Activated CD4-positive, alpha-beta T cell treated with anti-CD3 and anti-CD28 coated beads, Interleukin-2, amount 10 ng/mL, durations not matched to agents 7 days and 5 days (primary cell): ENCODE measurements at places on chromosomes 4 and X.

DNA sequence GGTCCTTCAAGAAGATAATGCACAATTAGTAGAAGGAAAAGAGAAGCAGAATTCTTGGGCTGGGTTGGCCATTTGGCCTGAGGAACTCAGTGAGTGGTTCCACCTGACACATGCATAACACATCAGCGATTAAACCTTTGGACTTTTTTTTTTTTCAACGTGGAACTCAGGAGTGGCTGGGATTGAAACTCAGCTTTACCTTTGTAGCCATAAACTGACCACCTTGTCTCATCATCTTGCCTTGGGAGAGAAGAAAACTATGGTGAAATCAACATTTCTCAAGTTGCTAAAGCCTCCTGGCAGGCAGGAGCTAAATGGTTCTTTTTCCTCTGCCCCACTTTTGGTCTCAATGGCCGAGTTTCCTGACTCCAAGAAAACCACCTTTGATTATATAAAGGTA, 16.3 kb downstream of the PTTG2 start:
- DNase-seq, result no peak
- peaks cover 33% of the 10 kb centered on the region for H3K4me1 ChIP-seq
- H3K27me3 ChIP-seq, result no peaks in the 10 kb centered on the region
- peak overlapping the region; percentile 71 for H3K27ac ChIP-seq
- H3K4me3 ChIP-seq, result peak overlapping the region; percentile 71
- H3K36me3 ChIP-seq, result no peaks in the 10 kb centered on the region

DNA sequence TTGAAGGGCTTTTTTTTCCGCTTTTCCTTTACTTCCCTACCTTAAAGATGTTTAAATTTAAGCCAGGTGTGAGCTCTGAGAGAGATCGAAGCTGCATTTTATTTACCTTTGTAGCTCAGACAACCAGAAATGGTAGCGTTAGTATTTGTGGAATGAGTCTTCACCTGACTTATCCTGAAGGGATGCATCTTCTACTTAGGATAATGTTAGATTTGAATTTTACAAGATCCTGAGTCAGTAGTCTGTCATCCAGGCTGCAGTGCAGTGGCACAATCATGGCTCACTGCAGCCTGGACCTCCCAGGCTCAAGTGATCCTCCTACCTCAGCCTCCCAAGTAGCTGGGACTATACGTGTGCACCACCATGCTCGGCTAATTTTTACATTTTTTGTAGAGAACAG, 26.2 kb downstream of the TMSB4X start:
- H3K36me3 ChIP-seq, result peaks cover 3% of the 10 kb centered on the region
- peaks cover 84% of the 10 kb centered on the region for H3K4me1 ChIP-seq
- H3K4me3 ChIP-seq, result peak overlapping the region; percentile 38
- no peak for DNase-seq
- peak overlapping the region; percentile 97 for H3K27ac ChIP-seq
- no peaks in the 10 kb centered on the region for H3K27me3 ChIP-seq

- H3K27me3 ChIP-seq, result peaks cover 1% of the 10 kb centered on the region
- H3K27ac ChIP-seq, result no peak overlapping the region
- no peaks in the 10 kb centered on the region for H3K36me3 ChIP-seq
- no peak overlapping the region for H3K4me3 ChIP-seq
- peaks cover under 1% of the 10 kb centered on the region for H3K4me1 ChIP-seq
Measured at GRCh38 chr4:44663539-44664263, 12.3 kb upstream of the YIPF7 start.

GRCh38 chr4:110532901-110533589, 57.1 kb downstream of the ENPEP start:
- no peak overlapping the region for H3K4me3 ChIP-seq
- H3K27ac ChIP-seq, result no peak overlapping the region
- H3K4me1 ChIP-seq, result peaks cover 2% of the 10 kb centered on the region
- DNase-seq, result no peak
- H3K36me3 ChIP-seq, result no peaks in the 10 kb centered on the region

DNA sequence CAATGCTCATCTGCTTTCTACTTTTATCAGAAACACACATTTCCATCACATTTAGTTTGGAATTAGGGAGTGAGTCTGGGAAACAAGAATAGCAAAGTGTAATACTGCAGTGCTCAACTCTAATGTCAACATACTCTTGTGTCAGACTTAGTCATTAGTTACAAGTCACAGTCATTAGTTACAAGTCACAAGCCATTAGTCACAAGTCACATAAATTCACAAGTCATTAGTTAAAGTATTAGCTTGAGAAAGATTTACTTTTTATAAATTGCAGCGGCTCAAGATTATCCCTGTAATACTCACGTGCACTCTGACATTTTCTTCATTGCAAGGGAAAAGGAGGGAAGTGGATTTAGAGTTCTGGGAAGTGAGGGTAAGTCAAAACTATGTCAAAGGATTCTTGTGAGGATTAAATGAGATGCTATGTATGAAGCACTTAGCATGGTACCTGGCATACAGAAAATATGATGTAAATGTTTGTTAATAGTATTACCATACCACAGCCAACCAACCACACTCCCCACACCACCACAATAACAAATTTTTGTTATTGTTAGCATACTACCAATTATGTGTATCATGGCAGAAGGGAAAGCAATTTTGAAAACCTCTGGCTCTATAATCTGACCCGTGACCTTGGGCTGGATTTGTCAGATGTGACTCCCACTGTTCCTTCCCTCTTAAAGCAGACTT, 116.6 kb downstream of the ARHGAP24 start:
- DNase-seq, result no peak
- H3K36me3 ChIP-seq, result no peaks in the 10 kb centered on the region
- H3K27ac ChIP-seq, result no peak overlapping the region

- peaks cover 61% of the 10 kb centered on the region for H3K4me1 ChIP-seq
- no peak for DNase-seq
- H3K27me3 ChIP-seq, result no peaks in the 10 kb centered on the region
- peaks cover 30% of the 10 kb centered on the region for H3K36me3 ChIP-seq
- H3K4me3 ChIP-seq, result peak overlapping the region; percentile 77
Measured at GRCh38 chrX:155070663-155070974, 317 bp downstream of the CMC4 start.

DNA sequence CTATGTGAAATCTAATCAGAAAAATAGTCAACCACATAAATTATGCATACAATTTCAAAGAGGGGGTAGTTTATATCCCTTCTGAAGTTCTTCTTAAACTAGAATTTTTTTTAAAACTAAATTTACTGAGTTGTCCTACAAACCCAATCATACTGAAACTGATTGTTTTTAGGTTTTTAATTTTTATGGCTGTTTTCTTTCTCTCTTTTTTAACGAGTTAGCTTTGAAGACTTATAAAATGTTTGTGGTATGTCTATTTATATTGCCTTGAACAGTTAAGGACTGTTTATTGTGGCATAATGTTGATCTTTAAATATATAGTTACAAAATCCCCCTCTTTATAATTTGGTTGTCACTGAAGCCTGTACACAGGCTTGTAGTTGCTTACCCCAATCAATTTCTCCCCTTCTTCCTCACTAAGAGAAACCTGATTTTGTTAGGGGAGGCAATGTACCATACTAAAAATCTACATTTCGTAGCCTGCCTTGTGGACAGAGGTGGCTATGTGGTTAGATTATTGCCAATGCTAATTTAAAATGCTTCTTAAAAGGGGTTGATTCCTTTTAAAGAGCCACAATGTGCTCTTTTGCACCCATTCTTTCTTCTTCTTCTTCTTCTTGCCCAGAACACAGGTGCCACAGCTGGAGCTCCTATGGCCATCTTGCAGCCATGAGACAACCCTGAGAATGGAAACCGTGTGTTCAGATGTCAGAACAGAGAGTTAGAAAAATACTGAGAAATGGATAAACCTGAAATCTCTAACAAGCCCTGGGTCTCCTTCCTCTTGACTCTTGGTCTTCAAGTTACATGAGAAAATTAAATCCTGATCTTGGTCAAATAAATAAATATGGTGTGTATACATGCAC, 102.7 kb upstream of the ZNF827 start:
- DNase-seq, result no peak
- H3K36me3 ChIP-seq, result no peaks in the 10 kb centered on the region
- H3K27ac ChIP-seq, result no peak overlapping the region
- H3K27me3 ChIP-seq, result peaks cover 12% of the 10 kb centered on the region
- H3K4me3 ChIP-seq, result no peak overlapping the region

- no peaks in the 10 kb centered on the region for H3K4me1 ChIP-seq
- H3K4me3 ChIP-seq, result no peak overlapping the region
- no peaks in the 10 kb centered on the region for H3K27me3 ChIP-seq
- no peaks in the 10 kb centered on the region for H3K36me3 ChIP-seq
Measured at GRCh38 chr4:169044714-169045447, 34.8 kb upstream of the CBR4 start.
